ENCODE measurements at places on chromosomes 5 and 9. TPM values are rescaled to one million over a fixed set of nuclear protein-coding genes. Genes with fewer than 3 reads are reported as not detected.

ALDH1A1 gene
- total RNA-seq: 85.9 TPM

RLN2 gene
- total RNA-seq: 0.54 TPM

RETREG1 gene
- total RNA-seq: 6.2 TPM

PHF24 gene
- under 0.01 TPM for total RNA-seq

BSPRY gene
- total RNA-seq: 55.7 TPM

SCGB3A2 gene
- not detected for total RNA-seq

TMC1 gene
- not detected for total RNA-seq

NAA35 gene
- 11.6 TPM for total RNA-seq

FBP1 gene
- total RNA-seq: 0.54 TPM

GLRA1 gene
- total RNA-seq: not detected

CBY3 gene
- 1.3 TPM for total RNA-seq

PRUNE2 gene
- 1.3 TPM for total RNA-seq

MORN5 gene
- total RNA-seq: 0.27 TPM

CPEB4 gene
- total RNA-seq: 10.5 TPM

CDO1 gene
- 0.27 TPM for total RNA-seq

SPINK4 gene
- not detected for total RNA-seq

UBAP1 gene
- 25.3 TPM for total RNA-seq

All from hematopoietic multipotent progenitor cell (in vitro differentiated cells).